ENCODE measurements at places on chromosomes 16 and 17. TPM values are rescaled to one million over a fixed set of nuclear protein-coding genes. Genes with fewer than 3 reads are reported as not detected.

KRT33B gene
- polyA plus RNA-seq: not detected

VASN gene
- polyA plus RNA-seq: 11.3 TPM

NLRC3 gene
- polyA plus RNA-seq: 0.25 TPM

GPRC5B gene
- polyA plus RNA-seq: 160 TPM

ENPP7 gene
- not detected for polyA plus RNA-seq

TMEM114 gene
- 2.9 TPM for polyA plus RNA-seq
